PC-3 (cell line): ENCODE measurements at places on chromosomes 5 and 9. TPM values are rescaled to one million over a fixed set of nuclear protein-coding genes. Genes with fewer than 3 reads are reported as not detected.

The HTR1A gene
- total RNA-seq, result not detected in 2 replicates

The SLC36A2 gene
- total RNA-seq, result not detected in 2 replicates

- no peaks in the 10 kb centered on the region for H3K36me3 ChIP-seq
- no peaks in the 10 kb centered on the region for H3K27me3 ChIP-seq
- no peak overlapping the region for H3K4me3 ChIP-seq
- H3K27ac ChIP-seq, result no peak overlapping the region
Observed at GRCh38 chr5:100165309-100165708, 369.9 kb upstream of the FAM174A start.

GRCh38 chr9:127522727-127523126 is 71.4 kb downstream of the LRSAM1 start:
- peak; percentile 74 for DNase-seq
- peaks cover 45% of the 10 kb centered on the region for H3K4me1 ChIP-seq
- H3K4me3 ChIP-seq, result no peak overlapping the region
- peaks cover 50% of the 10 kb centered on the region for H3K36me3 ChIP-seq

DNA sequence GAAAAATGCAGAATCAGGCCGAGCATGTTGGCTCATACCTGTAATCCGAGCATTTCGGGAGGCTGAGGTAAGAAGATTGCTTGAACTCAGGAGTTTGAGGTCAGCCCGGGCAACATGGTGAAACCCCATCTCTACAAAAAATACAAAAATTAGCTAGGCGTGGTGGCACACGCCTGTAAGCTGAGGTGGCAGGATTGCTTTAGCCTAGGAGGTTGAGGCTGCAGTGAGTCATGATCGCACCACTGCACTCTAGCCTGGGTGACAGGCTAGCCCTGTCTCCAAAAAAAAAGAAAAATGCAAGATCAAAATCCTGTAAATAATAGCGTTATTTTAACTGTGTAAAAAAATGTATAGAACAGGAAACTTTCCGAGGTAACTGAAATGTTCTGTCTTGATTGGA is 39.4 kb downstream of the RNF44 start:
- H3K27ac ChIP-seq, result 0 out of 2 replicates have a peak overlapping the region, but pooled peaks have one; percentile 25
- no peaks in the 10 kb centered on the region for H3K27me3 ChIP-seq
- H3K4me1 ChIP-seq, result peaks cover 18% of the 10 kb centered on the region
- peak; percentile 69 for DNase-seq
- peaks cover 75% of the 10 kb centered on the region for H3K36me3 ChIP-seq

DNA sequence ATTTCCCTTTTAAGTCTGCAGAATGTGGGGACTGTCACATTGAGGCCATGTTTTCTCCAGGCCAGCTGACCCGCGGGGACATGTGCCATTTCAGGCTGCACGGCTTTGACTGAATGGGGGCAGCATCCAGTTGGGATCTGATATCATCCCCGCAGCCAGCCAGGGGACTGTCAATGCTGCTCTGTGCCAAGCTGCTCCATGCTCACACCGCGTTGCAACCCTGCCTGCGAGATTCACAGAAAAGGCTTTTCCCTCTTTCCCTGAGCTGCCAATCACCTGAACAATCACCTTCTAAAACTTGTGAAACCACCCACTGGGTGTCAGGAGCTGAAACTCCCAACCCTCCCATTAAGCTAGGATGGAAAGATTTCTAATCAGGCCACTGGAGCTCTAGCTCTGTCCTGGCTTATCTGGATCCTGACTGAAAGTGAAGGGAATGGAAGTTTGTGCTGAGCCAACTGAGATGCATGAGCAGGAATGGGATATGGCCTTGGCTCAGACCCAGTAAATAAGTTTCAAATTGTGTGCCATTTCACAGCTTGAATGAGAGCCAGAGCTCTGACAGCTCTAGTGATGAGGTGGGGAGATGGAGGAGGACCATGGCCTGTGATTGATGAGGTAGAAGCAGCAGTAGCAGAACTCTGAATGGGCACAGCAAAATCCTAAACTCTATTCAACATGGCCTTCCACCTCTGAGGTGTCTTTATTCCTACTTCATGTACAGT is 34.5 kb upstream of the ZNF366 start:
- DNase-seq, result no peak
- H3K4me3 ChIP-seq, result no peak overlapping the region
- H3K27me3 ChIP-seq, result no peaks in the 10 kb centered on the region
- H3K36me3 ChIP-seq, result no peaks in the 10 kb centered on the region

DNA sequence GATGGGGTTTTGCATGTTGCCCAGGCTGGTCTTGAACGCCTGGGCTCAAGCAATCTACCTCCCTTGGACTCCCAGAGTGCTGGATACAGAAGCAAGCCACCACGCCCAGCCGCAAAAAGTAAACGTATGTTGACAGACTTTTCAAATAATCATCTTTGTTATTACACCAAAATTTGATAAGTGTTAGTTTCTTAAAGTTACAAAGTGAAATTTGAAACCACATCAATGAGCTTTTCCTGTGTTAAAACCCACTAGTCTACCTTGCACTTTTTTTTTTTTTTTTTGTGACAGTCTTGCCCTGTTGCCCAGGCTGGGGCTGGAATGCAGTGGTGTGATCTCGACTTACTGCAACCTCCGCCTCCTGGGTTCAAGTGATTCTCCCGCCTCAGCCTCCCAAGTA is 29.9 kb downstream of the SPACA9 start:
- H3K27ac ChIP-seq, result no peak overlapping the region
- no peaks in the 10 kb centered on the region for H3K27me3 ChIP-seq
